RPMI8226 (cell line): ENCODE measurements at places on chromosomes 11 and 22.

GRCh38 chr11:12330485-12331231 is 46.7 kb upstream of the PARVA start:
- no peak for DNase-seq

- DNase-seq, result no peak
These were observed 957.6 kb upstream of the CCDC90B start for GRCh38 chr11:84243629-84244263.

DNA sequence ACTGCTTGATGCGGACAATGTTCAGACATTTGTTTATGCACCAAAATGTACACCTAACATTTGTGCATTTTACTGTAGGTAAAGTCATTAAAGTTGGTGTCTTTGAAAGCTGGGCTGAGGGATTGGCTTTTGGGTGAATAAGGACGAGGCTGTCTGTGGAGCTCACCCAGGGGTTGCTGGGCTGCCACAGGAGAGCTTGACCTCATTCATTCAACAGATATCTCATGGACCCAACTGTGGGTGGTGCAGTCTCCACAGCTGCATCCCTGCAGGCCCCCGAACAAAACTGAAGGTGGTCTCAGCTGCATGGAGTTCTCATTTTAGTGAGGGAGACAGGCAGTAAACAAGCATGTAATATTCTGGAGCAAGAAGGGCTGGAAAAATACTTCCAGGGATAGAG is 32.7 kb downstream of the SGSM3 start:
- no peak for DNase-seq

DNA sequence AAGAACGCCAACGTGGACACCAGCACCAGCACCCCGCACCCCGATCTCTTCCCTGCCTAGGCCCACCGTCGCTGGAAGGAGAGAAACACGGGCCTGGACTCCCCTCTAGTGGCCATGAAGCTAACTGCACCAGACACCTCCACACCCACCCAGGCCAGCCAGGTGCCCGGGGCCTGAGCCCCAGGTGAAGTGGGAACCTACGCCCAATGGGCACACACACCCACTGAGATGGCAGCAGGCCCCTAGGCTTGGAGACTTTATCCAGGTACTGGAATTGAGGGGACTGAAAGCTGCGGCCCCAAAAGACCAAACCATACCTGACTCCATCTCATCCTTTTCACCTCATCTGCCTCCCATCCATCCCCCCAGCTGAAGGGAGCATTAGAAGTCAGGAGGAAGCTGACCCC is 81.0 kb downstream of the BUD13 start:
- DNase-seq, result peak; percentile 71

DNA sequence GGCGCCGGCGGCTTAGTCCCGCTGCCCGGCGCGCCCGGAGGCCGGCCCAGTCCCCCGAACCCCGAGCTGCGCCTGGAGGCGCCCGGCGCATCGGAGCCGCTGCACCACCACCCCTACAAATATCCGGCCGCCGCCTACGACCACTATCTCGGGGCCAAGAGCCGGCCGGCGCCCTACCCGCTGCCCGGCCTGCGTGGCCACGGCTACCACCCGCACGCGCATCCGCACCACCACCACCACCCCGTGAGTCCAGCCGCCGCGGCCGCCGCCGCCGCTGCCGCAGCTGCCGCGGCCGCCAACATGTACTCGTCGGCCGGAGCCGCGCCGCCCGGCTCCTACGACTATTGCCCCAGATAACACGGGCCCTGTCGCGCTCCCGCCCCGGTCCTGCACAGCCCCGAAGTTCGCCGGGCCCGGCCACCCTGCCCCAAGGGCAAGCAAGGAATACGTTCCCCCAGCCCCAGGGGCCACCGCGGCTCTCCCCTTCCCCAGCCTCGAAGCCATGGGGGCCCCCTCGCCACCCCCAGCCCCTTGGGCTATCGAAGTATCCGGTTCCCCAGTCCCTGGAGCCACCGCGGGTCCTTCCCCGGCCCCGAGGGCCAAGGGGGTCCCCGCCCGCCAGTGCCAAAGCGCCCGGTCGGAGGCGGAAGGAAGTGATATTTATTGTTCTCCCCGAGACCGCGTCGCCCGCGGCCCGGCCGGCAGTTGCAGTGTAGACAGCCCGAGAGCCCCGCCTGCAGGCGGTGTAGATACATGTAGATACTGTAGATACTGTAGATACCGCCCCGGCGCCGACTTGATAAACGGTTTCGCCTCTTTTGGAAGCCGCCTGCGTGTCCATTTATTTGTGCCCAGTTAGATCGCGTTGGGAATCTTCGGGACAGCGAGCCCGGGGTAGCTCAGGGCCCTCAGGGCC is 6.2 kb downstream of the TBX1 start:
- DNase-seq, result peak; percentile 68

- DNase-seq, result no peak
These were observed 41.8 kb downstream of the MMP20 start for GRCh38 chr11:102583141-102583873.

GRCh38 chr22:33811208-33811607 is 109.1 kb downstream of the LARGE1 start:
- DNase-seq, result no peak

DNA sequence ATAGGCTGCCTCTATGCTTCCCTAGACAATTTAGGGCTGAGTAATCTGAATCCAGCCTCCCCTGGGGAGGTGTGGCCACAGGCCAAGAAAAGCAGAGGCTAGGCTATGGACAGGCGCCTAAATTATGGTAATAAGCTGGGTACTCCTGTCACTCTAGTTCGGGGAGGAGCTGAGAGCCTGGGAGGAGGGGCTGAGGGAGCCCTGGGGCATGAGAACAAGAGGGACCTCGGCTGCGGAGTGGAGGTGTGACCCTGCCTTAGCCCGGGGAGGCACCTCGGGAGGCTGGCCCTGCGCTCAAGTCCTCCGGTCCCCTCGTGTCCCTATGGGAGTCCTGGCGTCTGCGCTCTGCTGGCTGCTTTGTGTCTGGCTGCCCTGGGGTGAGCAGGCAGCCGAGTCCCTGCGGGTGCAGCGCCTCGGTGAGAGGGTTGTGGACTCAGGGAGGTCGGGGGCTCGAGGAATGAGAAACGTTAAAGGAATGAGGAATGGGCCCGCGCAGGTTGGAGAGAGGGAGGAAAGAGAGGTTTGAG is at the start of gene OTOG:
Gene OTOG, plus strand, starts transcription at position 209 of the 527 bp plus-strand sequence. Its CDS starts 114 bp downstream, at position 323.
- peak; percentile 23 for DNase-seq

DNA sequence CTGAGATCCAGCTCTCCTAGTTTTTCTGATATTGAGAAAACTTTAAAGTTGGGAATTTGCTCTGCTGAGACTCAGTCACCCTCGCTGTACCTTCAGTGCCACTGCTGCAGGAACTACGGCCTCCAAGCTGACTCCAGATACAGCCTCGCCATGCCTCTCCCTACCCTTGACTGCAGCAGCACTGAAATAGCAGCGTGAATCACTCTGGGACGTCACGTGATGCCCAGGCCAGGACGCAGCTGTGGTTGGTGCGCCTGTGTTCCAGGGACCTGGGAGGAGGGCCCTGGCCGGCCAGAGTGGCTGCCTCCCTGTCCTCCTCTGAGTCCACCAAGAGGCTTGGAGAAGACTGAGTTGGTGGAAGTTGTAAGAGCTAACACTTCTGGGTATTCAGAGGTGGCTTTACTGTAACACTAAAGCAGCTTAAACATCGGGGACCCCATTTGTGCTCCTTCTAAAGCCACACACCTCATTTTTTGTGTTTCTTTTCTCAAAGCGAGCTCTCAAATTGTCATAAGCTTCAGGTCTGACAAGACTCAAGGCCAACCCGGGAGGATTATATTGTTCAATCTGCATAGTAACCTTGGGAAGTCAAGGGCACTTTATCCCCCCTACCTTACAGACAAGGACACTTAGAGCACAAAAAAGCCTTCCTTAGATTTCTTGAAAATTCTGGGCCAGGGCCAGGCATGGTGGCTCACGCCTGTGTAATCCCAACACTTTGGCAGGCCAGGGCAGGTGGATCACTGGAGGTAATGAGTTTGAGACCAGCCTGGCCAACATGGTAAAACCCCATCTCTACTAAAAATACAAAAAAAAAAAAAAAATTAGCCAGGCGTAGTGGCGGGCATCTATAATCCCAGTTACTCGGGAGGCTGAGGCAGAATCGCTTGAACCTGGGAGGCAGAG is 4.2 kb upstream of the STIP1 start:
- DNase-seq, result peak; percentile 96

GRCh38 chr11:67545280-67545679 is 22.0 kb upstream of the CABP2 start:
- DNase-seq, result no peak

DNA sequence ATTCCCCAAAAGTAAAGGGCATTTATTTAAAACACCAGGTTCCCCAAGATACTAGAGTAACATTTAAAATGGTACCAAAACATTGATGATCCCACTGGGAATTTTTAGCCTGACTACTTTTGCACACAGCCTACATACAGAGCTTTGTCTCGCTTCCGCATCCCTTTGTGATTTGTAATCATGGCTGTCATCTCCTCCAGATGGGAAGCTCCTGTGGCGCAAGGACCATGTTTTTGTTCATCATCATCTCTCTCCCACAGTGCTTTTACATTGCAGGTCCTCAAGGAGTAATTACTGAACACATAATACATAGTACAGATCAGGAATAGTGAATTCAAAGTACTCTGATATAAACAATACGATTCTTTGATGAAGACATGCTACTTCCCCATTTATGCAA is 231.2 kb upstream of the MTNR1B start:
- DNase-seq, result no peak

- peak; percentile 62 for DNase-seq
These were observed 1.8 kb downstream of the ADSL start for GRCh38 chr22:40348025-40348658.

DNA sequence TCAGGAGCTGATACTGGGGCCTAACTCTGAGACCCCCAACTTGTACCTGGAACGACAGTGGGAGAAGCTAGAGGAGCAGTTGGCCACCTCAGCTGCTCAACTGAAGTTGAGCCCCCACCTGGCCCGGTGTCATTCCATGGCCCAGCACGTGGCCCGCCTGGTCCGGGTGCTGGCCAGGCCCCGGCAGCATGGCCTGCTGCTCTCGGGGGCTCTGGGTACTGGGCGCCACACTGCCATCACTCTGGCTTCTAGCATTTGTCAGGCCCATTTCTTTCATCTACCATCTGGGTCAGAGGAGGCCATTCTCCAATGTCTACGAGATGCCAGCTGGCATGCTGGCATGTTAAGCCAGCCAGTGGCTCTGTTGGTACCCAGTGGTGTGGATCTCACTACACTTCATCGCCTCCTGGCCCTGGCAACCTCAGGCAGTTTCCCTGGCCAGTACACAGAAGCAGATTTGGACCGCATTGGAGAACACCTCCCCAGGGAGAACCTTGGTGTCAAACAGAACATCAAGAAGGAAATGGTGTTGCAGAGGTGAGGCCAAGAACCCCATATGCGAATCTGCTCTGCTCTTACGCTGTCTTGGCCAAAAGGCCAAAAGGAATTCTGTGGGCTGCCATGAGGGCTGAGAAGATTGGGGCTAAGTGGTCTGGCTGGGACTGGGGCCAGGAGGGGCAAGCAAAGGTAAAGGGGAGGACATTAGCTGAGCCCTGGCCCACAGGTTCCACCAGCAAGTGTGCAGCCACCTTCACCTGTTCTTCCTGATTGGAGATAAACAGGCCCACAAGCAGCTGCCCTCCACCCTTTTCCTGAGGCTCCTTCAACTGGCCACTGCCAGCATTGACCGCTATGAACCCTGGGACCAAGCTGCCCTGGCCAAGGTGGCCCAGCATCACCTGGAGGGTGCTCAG is 45.4 kb downstream of the RRP8 start:
- DNase-seq, result no peak

GRCh38 chr11:130295657-130296056 is 19.1 kb downstream of the ZBTB44 start:
- no peak for DNase-seq

DNA sequence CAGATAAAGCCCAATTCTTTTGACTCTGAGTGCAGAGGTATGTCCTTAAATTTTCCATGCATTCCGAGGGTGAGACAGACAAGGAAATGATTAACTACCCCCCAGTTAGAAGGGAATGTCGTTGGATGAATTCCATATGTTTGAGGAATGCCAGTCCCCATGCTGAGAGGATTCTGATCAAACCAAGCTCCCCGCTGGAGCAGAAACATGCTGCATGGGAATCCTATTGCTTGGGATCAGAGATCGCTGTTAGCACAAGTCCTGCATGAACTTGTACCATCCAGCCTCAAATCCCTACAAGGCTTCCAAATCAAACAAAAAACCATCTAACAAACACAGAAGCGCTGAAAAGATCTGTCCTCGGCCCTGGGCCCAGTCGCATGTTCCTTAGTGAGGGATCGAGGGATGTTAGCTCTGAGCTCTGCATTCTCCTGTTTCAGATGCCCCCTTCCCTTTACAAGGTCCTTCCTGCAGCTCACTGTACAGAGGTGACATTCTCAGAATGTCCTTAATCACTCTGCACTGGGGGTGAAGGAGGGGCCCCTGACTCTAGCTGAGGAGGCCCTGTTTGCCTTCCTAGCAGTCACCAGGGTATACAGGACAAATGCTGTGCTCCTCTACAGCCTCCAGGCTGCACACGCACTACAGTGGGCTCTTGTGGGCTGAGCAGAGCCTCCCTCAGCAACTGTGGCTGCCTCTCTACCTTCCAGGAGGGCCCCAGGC is 353.4 kb downstream of the TENM4 start:
- DNase-seq, result no peak

DNA sequence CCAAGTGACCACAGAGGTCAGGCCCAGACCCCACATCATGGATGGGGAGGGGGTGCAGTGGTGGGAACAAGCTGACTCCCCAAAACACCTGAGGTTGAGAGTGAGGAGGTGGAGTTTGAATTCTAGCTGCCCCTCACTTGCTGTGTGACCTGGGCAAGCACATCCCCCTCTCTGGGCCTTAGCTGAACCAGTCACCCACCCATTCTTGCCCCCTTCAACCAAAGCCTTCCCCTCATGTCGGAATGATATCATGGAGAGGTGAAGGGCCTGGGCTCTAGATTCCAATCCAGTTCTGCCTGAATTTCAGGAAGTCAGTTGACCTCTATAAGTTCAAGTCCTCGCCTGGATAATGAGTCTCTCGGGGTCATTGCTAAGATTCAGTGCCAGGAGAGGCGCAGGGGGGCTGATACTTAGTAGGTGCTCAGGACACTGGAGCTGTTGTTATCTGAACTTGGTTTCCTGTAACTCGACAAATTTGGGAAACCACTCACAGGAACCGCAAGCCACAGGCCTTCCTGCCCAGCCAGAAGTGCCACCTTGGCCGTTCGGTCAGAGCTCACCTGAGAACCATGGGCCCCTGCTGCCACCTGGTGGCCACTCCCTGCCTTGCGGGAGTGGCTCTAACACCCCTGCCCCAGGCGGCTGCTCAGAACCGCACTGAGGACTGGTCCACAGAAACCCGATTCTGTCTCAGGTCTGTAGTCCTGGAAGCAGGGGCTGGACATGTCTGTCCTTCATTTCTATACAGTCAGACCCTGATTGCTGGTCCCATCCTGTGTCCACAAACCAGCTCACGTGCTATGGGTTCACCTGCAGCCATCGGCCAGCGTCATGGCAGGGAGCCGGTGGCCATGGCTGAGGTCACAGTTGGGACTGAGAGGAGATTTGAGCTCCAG is 6.9 kb downstream of the CDC42EP1 start:
- DNase-seq, result peak; percentile 93
